Tracheal epithelial cell (primary cell): ENCODE measurements at places on chromosomes 7 and 10. TPM values are rescaled to one million over a fixed set of nuclear protein-coding genes. Genes with fewer than 3 reads are reported as not detected.

VAX1 gene
- total RNA-seq: not detected in 2 replicates

NCF1 gene
- 0.48 TPM in 1 of 2 replicates, not detected in the other for total RNA-seq

TFR2 gene
- total RNA-seq: 0.72 and 1.3 TPM in 2 replicates

AZGP1 gene
- 0.21 and 0.48 TPM in 2 replicates for total RNA-seq

ZNF488 gene
- total RNA-seq: 0.24 and 1.1 TPM in 2 replicates

CPXM2 gene
- 0.21 and 0.48 TPM in 2 replicates for total RNA-seq

KCNMA1 gene
- 11.1 and 16.8 TPM in 2 replicates for total RNA-seq

ADRB1 gene
- total RNA-seq: 0.24 and 4.0 TPM in 2 replicates

LAMB4 gene
- under 0.01 TPM in 1 of 2 replicates, not detected in the other for total RNA-seq

AKR1C4 gene
- total RNA-seq: not detected in 2 replicates

DKK1 gene
- total RNA-seq: 11.9 and 13.5 TPM in 2 replicates

TMEM196 gene
- total RNA-seq: under 0.01 TPM in 1 of 2 replicates, not detected in the other

ZNF800 gene
- total RNA-seq: 10.8 and 16.8 TPM in 2 replicates
